Stimulated activated CD8-positive, alpha-beta memory T cell treated with anti-CD3 and anti-CD28 coated beads, Interleukin-7, amount 100 ng/mL, for 48 hours (primary cell): ENCODE measurements at places on chromosomes 3 and 15.

- no peak for DNase-seq
These were observed 106.3 kb upstream of the ANKRD28 start for GRCh38 chr3:15903759-15904720.

GRCh38 chr3:55584716-55585368, 97.7 kb upstream of the WNT5A start:
- DNase-seq = no peak

GRCh38 chr3:157755233-157755632, 252.0 kb upstream of the VEPH1 start:
- DNase-seq = no peak

GRCh38 chr3:24062916-24063315, 117.8 kb downstream of the NR1D2 start:
- no peak for DNase-seq

- DNase-seq = no peak
These were observed 181.6 kb upstream of the RORA start for GRCh38 chr15:61410662-61411061.
